ENCODE measurements at places on chromosomes 2 and 18. TPM values are rescaled to one million over a fixed set of nuclear protein-coding genes. Genes with fewer than 3 reads are reported as not detected.

- DNase-seq = no peak
Observed at GRCh38 chr2:102999958-103000357, 238.1 kb downstream of the TMEM182 start.

The ASPRV1 gene
- total RNA-seq = 0.80 TPM

DNA sequence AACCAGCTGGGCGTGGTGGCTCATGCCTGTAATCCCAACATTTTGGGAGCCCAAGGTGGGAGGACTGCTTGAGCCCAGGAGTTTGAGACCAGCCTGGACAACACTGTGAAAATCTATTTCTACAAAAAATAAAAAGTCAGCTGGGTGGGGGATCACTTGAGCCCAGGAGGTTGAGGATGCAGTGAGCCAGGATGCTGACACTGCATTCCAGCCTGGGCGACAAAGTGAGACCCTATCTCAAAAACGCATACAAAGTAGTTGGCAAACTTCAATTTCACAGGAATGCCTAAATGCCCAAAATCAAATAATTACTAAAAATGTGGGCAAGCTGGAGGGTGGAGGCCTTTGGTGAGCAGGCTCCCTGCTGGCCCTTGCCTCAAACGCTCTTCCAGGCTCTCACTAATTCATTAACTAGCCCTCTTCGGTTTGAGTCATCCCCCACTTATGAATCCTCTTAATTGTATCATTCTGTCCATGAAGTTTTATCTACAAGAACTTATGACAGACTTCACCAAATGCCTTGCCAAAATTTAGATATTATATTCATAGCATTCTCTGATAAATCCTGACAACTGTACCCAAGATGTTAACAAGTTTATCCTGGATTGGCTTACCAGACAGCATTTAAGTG, 68.7 kb upstream of the ZFP36L2 start:
- DNase-seq = no peak

GRCh38 chr18:23703987-23704384, 14.7 kb downstream of the LAMA3 start:
- DNase-seq = no peak

GRCh38 chr2:108936076-108936864, 52.8 kb downstream of the EDAR start:
- no peak for DNase-seq

DNA sequence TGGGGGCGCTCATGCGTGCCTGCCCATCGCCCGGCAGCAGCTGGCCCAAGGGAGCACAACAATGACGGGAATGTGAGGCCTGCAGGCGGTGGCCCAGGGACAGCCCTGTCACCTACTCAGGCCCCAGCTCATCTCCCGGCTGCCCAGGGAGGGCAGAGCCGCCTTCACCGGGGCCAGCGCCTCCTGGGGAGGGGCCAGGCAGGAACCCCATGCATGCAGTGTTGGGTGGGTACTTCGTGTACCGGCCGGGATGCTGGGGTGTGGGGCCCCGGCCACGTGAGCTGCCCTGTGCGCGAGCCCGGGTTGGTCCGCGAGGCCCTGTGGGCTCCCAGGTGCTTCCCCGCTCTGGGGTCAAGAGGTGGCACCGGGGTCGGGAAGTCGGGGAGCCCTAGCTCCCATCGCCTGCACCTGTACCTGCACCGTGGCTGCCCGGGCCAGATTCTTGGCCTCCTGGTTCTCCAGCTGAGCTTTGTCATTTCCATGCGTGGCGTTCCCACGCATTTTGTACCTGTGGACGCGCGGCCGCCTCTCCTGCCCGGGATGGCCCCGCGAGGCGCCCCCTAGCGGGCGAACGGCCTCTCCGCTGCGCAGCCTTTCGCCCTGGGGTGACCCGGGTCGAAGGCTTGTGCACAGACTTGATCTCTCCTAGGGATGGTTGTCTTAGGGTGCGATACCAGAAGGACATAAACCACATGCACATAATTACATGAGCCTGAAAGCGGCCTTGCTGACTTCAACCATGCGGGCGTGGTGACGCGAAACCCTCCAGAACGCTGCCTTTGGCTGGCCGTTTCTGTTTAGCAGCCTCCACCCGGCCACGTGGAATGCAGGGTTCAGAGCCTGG, 950 bp downstream of the KLHL30 start:
- peak; percentile 81 for DNase-seq

GRCh38 chr2:109663721-109664120, 49.6 kb downstream of the SOWAHC start:
- DNase-seq = peak; percentile 92

GRCh38 chr2:128280158-128280871, 38.4 kb downstream of the HS6ST1 start:
- no peak for DNase-seq

- no peak for DNase-seq
Observed at GRCh38 chr2:201909961-201910361, 103.6 kb downstream of the CDK15 start.

GRCh38 chr18:6836331-6836730, 106.8 kb downstream of the ARHGAP28 start:
- no peak for DNase-seq

- no peak for DNase-seq
Observed at GRCh38 chr2:136765256-136766072, at the start of gene THSD7B. Gene THSD7B (plus strand): TSS chr2:136765545. CDS start chr2:136882179, 116,634 bp downstream.

The IL36B gene
- not detected for total RNA-seq

The MERTK gene
- total RNA-seq = 0.21 TPM

DNA sequence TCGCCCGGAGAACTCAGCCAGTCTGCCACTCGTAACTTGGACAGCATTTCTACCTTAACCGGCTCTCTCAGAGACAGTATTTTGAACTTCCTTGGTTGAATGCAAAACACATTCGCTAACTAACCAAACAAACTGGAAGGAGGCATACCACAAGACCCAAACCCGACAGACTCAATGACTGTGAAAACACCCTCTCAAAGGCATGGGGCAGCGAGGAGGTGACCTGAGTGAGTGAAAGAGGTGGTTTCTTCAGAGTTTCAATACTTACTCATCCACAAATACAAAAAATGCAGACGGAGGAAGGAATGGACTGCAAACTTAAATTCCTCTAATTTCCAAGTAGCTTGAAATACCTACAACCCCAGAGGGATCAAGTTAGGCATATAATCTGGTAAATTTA, 132.9 kb downstream of the GAREM1 start:
- DNase-seq = no peak

GRCh38 chr2:26619096-26619495, 22.1 kb downstream of the CIB4 start:
- DNase-seq = no peak

The MYCN gene
- not detected for total RNA-seq

The IL1R1 gene
- 13.9 TPM for total RNA-seq

- no peak for DNase-seq
Observed at GRCh38 chr2:172377408-172377807, 50.0 kb upstream of the ITGA6 start.

The RTP5 gene
- total RNA-seq = 0.08 TPM

- DNase-seq = no peak
Observed at GRCh38 chr2:210955591-210955990, 399.2 kb downstream of the CPS1 start.

The CFLAR gene
- total RNA-seq = 45.4 TPM

GRCh38 chr18:50126471-50126870, 68.5 kb downstream of the MYO5B start:
- DNase-seq = no peak

GRCh38 chr2:63842149-63843061, 709 bp downstream of the UGP2 start:
- peak; percentile 46 for DNase-seq

DNA sequence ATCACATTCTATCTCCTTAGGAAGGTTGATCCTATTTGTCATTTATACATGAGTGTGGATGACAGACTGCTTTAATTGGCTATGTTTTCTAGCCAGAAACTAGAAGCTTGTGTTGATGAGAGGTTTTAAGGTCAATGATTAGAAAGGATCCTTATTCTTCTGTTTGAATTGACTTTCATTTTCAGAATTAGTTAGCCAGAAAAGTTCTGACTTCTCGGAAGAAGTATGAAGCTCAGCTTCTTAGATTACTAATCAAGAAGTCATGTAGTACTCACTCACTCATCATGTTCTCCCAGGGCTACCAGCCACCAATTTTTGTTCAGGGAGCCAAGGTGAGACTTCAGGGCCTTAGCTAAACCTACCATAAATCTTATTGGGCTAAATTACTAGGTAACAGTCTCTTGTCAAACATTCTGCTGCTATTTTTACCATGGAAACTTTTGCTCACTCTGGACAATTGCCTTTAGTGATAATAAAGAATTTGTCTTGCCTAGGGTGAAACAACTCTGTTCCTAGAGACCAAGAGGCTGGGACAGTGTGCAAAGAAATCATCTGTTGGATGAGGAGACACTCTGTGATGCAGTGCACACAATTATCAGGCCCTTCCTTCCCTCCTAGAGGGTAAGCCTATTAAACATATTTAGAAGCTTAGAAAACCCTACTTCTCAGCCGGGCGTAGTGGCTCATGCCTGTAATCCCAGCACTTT, 111.6 kb upstream of the DNMT3A start:
- DNase-seq = no peak

DNA sequence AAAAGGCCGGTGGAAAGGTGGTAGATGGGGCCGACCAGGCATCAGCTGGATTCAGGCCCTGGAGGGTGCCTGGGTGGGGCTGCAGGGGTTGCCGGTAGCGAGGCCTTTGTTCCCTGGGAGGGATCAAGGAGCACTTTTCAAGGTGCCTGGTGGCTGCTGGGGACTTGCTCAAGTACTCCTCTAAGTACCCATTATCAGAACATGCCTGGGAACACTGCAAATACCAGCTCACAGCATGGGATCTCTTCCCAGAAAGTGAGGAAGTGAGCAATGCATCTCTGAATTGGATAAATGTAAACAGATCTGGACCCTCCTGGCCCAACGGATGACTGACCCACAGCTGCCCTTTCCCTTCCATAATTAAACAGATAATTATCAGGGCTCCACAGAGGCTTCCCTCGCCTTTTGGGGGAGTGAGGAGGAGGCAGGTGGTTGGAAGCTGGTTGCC, 210.5 kb downstream of the SH3RF3 start:
- DNase-seq = no peak

The ZNF236 gene
- total RNA-seq = 6.3 TPM

DNA sequence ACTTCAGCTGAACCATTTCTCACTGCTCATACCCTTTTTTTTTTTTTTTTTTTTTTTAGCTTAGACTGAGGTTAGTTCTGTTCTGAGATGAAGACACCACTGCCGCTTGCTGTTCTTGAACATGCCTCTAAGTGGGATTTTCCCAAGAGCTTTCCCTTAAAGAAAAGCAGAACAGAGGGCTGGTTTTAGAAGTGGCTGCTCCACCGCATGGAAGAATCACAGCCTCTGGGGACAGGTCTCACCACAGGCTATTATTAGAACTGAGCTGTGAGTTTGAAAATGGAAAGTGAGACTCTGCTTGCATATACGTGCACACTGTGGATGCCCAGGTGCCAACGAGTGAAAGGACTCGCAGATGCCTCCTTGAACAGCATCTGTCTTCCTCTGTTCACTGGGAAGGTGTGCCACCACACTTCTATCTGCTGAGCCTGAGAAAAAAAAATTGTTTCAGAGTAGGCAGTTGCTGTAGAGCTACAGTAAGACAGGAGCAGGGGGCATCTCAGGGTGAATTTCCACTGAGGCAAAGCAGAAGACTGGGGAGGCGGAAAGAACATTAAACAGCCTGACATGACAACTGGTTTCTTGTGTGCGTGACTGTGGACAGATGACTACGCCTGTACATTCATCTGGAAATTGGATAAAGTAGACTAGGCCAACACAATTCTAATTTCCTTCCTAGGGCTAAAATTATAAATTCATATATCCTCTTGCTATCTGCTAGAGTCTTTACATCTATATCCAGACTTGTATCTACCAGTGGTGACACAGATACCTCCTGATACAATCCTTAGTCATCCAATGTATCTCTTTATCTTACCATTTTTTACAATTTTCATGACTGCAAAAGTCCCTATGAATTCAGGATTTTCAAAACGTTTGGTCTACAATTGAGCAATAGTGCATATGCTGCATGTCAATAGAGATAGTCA, 1045.7 kb upstream of the CELF4 start:
- DNase-seq = peak; percentile 3

- DNase-seq = peak; percentile 82
Observed at GRCh38 chr2:43611987-43612894, 16.4 kb upstream of the THADA start.

The CHPF gene
- 388 TPM for total RNA-seq

The ACADL gene
- 0.13 TPM for total RNA-seq

DNA sequence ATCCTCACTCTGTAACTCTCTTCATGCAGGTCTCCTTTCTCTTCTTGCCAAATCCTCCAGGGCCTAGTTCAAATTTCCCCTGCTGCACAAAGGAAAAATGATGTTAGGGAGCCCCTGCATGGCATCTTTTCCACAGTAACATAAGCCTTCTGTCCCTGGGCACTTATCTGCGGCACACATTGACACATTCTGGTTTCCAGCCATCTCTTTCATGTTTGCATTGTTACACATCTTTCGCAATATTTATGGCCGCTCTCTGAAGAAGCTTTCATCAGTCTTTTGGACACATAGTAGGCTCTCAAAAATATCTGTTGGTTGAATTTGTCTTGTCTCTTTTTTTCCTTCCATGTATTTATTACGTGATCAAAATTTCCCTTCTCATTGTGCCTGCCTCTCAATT, 1806.1 kb upstream of the PIK3C3 start:
- no peak for DNase-seq

- no peak for DNase-seq
Observed at GRCh38 chr2:50613161-50613560, 418.8 kb downstream of the NRXN1 start.

DNA sequence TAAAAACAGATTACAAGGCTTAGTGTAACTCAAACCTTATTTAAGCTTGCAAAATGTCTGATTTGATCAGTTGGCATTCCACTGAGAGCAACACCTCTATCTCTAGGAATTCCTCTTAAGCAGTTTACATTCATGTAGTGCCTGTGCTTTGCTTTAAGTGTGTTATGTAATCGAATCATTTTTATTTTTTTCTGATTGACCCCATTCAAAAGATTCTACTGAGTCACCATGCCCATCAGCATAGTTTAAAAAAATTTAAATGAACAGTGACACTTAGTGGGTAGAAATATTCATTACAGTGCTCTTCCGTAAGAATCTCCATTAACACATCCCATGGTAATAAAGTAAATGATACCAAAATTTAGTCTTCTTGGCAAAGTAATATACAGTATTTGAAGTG, 67.8 kb upstream of the SLC4A10 start:
- DNase-seq = no peak

The G6PC2 gene
- not detected for total RNA-seq

The PAX3 gene
- 2.2 TPM for total RNA-seq

DNA sequence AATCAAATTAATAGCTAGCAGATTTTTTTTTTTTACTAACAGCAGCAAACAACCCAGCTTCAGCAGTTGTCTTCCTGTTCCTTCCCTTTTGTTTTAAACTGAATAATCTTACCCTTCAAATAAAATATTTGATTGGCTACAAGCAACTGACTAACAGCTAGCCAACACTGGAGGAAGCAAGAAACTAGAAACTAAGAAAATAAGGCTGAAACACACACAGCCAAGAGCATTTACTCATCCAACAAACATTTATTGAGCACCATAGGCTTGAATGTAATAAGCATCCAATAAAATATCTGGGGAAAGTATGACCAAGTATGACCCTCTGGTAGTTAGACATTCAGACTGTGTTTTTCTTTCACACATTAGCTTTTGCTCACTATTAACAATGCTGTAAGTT, 189.2 kb downstream of the CD226 start:
- no peak for DNase-seq

The SAG gene
- total RNA-seq = not detected

Measured in myocyte (in vitro differentiated cells).